Lower leg skin (tissue), 4 donors: ENCODE measurements at places on chromosomes 5 and 9. TPM values are rescaled to one million over a fixed set of nuclear protein-coding genes. Genes with fewer than 3 reads are reported as not detected.

SSBP2 gene
- total RNA-seq = 58.4 TPM

DNA sequence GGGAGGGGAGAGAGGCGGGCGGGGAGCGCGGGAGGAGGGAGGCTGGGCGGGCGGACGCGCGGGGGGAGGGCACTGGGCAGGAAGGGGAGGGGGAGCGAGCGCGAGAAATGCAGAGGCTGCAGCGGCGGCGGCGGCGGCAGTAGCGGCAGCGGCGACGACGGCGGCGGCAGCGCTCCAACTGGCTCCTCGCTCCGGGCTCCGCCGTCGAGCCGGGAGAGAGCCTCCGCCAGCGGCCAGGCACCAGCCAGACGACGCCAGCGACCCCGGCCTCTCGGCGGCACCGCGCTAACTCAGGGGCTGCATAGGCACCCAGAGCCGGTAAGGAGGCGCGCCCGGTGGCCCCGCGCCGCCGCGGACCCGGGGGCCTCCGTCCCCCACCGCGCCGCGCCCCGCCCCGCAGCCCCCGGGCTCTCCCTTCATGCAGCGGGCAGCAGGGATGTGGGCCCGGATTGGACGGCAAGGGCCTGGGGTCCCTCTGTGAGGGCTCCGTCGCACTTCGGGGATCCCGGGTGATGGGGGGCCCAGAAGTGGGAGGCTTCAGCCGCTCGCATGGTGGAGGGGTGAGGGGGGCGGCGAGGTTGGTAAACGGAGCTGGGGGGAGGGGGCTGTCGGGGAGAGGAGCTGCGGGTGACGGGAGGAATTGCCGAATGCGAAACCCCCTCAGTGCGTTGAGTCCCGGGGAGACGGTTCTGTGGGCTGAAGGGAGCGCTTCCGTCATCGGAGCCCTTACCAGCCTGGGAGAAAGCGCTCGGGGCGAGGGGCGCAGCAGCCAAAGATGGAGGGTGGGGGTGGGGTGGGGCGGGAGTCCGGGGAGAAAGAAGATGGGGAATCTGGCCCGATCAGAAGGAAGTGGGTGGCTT is at the start of gene BASP1:
TSS of gene BASP1 (plus strand) at position 139 of the 860 bp plus-strand sequence. CDS start 57,586 bp downstream, outside the sequence.
- peak; percentile 95 for DNase-seq

ATG12 gene
- 30.4 TPM for total RNA-seq

GRCh38 chr9:111925784-111926183 is 29.2 kb downstream of the UGCG start:
- DNase-seq = no peak

- no peak for DNase-seq
These were observed 42.7 kb upstream of the IER5L start for GRCh38 chr9:129220771-129221170.

DNA sequence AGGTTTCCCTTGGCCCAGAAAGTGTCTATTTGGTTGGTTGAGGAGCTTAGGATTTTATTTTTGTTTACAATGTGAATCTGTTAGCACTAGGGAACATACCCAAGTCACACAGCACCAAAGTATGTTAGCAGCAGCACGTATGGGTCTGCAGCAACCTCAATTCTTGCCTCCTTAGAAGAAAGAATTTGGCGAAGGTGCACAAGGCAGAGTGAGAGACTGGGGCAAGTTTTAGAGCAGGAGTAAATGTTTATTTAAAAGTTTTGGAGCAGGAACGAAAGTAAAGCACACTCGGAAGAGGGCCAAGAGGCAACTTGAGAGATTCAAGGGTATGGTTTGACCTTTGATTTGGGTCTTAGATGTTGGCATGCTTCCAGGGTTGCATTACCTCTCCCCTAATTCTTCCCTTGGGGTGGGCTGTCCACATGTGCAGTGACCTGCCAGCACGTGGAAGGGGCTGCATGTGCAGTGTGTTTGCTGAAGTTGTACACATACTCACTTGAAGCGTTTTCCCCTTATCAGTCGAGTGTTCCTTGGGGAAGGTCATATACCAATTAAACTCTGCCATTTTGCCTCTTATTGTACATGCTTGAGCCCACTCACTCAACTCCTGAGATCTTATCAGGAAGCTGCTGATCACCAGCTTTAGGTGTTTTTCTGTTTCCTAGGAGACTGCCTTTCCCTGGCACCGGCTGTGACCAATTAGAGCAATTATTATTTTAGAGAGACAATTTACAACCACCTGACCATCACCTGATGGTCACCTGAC is 64.9 kb upstream of the SHC3 start:
- no peak for DNase-seq

DNA sequence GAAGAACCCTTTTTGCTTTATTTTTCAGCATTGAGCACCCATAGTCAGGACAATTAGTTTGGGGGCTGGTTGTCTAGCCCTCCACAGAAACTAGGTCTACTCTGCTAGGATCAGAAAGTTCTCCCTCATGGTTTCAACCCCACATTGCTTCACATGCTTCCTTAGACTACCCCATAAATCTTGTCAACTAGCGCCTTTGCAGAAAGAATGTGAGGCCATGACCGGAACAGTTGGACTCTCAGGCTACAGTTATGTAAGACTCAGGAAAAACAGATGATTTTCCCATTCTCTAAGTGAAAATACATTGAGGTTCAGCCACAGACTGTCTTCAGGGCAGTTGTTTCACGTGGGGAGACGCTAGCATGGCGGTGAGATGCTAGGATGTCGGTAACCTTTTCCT is 255.6 kb downstream of the NR3C1 start:
- no peak for DNase-seq

DNA sequence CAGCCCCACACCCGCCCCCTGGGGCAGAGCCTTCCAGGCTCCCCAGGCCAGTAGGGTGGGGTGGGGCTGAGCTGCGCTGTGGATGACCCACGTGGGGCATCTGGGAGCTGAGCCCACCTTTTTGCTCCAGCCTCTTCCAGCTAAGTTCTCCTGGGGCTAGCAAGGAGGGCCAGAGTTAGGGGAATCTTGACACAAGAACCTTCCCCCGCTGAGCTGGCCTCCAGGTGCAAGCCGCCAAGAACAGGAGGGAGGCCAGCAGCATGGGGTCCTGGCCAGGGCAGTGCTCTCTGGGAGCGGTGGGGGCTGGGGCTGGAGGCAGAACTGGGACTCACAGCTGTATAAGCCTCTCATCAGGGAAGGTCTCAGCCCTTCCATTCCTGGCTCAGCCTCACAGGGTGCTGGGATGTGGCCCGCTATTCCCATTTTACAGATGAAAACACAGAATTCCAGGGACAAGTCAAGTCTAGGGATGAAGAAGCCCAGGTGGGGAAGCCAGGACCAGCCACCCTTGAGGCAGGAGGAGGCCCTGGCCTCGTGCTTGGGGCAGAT is 21.5 kb downstream of the SARDH start:
- DNase-seq = no peak

HNRNPA0 gene
- 9.4 TPM for total RNA-seq

- no peak for DNase-seq
These were observed 292.5 kb downstream of the ATPSCKMT start for GRCh38 chr5:9957214-9957613.

DNA sequence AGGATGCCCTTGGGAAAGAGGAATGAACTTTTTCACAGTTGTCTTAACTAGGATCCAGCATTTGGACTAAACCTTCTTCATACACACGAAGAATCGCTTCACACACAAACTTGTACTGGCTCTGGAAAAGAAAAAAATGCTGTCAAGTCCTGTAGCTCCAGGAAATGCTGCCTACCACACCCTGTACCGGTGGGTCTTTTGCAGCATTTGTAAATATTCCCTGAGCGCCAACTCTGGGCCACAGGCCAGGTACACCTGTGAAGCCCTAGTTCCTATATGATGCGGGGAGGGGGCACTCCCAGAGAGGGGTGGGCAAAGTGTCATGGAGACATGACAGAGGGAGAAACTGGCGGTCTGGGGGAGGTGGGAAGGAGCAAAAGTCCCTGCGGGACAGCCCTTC is 58.7 kb upstream of the EPB41L4B start:
- no peak for DNase-seq

C9orf153 gene
- 0.63 TPM for total RNA-seq

GRCh38 chr5:125484272-125484741 is 737.9 kb upstream of the ZNF608 start:
- DNase-seq = no peak

DNA sequence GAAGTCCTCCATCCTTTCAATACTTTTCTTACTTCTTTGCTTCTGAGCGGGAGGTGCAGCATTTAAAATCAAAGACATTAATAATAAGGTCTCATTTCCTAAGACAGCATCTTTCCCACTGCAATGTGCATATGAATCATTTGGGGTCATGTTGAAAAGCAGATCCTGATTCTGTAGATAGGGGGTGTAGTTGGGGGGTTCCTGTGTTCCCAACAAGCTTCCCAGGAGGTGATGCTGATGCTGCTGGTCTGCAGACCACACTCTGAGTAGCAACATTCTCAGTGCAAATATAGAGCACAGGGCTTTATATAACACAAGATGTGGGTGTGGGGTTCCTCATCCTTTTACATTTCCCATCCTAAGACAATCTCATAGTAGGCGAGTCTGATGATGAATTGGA is 126.5 kb upstream of the PALM2AKAP2 start:
- no peak for DNase-seq

DNA sequence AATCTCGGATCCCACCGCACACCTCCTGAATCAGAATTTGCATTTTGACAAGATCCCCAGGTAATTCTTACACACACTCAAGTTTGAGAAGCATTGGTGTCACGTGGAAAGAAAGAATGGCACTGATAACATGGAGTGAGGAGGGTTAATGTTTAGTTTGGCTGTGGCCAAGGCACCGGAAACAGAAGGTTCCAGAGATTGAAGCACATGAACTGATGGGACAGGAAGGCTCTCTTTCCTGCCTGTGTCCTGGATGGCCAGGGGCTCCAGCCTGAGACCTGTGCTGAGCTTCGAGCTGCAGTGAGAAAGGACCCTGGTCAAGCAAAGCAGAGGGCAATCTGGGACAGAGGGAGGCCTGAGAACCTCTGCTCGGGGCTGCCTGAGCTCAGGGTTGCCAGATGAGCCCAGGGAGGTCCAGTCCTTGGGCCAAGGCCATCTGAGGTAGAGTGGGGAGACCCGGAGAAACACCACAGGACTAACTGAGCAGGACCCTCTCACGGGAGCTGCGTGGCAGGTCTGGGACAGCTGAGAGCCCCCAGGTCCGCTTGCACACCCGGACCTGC is 27.3 kb downstream of the AFAP1L1 start:
- no peak for DNase-seq

- DNase-seq = no peak
These were observed 1243.0 kb upstream of the CDH9 start for GRCh38 chr5:28281351-28281750.

SMIM33 gene
- total RNA-seq = not detected

TNFAIP8 gene
- 52.0 TPM for total RNA-seq

GRCh38 chr5:107917983-107918382 is 247.2 kb upstream of the EFNA5 start:
- no peak for DNase-seq

DNA sequence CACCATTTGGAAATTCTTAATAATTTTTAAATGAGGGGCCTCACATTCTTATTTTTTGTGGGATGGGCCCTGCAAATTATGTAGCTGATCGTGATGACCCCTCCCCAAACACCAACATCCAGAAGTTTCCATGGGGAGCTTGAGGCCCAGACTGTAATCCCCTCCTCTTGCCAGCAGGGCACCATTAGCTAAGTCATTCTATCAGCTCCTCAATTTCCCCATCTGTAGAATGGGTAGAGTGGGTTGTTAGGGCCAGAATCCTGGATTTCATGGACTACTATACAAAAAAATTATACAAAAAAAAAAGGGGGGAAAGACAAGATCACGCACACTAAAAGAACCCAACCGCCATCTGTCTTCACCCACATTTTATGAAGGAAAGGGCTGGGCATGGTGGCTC is 38.4 kb downstream of the SHB start:
- DNase-seq = no peak

HTR4 gene
- 1.2 TPM for total RNA-seq

DNA sequence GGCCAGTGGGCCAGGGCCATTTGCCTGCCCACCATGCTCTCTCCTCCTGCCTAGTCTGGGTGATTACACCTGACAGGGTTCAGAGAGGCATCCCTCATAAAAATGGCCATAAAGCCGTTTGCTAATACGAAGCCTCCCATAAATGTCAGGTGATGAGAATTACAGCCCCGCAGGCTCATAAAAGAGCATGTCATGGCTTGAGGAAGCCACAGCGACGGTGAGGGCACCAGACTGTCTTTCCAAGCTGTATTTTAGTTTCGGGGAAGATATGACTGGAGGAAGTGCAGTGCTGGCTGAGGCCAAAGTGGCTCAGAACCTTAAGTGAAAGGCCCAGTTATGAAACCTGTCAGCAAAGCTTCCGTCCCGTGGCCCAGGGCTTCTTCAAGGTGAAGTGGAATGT is 18.5 kb upstream of the TCERG1 start:
- DNase-seq = no peak

DNA sequence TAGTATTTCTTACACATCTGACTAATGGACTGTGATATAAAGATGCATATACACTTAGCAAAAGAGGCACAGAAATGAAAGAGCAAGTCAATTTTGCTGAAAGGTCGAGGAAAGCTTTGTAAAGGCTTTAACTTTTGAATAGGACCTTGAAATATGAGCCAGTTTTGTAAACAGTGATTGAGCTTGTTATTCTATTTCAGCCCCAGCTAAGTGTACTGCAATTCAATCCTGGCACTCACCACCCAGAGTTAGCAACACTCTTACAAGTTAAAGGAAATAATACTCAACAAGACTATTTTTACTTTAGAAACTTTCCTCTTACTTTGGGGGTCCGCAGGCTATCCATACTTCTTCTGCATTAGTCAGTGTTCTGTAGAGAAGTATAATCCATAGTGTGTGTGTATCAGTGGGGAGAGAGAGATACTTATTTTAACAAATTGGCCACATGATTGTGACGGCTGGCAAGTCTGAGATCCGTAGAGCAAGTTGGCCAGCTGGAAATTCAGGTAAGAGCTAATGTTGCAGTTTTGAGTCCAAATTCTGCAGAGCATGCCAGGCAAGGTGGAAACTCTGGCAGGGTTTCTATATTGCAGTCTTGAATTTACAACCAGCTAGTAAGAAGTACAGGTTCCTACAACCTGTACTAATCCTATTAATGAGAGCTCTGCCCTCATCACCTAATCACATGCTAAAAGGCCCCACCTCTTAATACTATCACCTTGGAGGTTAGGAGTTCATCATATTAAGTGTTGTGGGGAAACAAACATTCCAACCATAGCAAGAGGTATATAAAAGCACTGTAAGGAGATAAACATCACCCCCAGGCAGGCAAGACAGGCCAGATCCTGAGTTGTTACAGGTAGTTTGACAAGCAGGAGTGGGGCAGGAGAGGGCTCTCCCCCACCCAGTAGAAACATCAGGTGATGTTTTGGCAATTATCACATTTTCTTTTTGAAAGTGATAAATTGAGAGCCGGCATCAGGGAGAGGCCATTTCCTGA is 33.6 kb downstream of the IL7R start:
- DNase-seq = no peak

- no peak for DNase-seq
These were observed 9.9 kb upstream of the PTGER4 start for GRCh38 chr5:40669606-40670390.

GRCh38 chr9:133943781-133944745 is 48.1 kb downstream of the VAV2 start:
- no peak for DNase-seq

DNA sequence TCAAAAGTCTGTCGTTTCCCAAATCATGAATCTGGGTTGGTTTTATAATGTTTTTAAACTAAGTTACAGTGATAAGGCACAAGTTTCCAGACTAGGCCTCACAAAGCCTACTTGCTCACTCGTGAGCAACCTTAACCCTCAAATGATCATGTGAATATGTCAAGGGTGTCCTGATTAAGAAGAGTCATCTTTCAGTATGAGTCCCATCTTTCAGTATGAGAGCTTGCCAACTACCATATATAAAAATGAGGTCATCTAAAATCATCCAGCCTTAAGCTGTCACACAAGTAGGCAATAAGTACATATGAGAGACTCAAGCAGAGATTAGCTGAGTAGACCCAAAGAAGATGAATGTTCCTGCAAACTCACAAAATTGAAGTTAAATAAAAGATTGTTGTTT is 668.4 kb upstream of the FAM174A start:
- DNase-seq = no peak

- DNase-seq = no peak
These were observed 219.8 kb downstream of the ACTL7B start for GRCh38 chr9:108636013-108636412.
